ENCODE measurements at places on chromosomes 11 and 22.

GRCh38 chr11:12158909-12159308, 48.5 kb downstream of the MICAL2 start:
- DNase-seq: no peak

DNA sequence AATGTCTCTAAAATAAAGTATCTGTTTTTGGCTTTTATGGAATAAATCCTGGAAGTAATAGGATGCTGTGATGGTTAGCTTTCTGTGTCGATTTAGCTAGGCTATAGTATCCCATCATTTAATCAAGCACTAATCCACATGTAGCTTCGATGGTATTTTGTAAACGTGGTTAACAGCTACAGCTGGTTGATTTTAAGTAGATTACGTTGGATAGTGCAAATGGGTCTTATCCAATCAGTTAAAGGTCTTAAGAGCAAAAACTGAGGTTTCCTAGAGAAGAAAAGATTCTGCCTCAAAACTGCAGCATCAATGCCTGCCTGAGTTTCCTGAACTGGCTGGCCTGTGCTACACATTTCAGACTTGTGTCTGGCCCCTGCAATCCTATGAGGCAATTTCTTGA, 314.2 kb upstream of the SORL1-AS1 start:
- DNase-seq: no peak

DNA sequence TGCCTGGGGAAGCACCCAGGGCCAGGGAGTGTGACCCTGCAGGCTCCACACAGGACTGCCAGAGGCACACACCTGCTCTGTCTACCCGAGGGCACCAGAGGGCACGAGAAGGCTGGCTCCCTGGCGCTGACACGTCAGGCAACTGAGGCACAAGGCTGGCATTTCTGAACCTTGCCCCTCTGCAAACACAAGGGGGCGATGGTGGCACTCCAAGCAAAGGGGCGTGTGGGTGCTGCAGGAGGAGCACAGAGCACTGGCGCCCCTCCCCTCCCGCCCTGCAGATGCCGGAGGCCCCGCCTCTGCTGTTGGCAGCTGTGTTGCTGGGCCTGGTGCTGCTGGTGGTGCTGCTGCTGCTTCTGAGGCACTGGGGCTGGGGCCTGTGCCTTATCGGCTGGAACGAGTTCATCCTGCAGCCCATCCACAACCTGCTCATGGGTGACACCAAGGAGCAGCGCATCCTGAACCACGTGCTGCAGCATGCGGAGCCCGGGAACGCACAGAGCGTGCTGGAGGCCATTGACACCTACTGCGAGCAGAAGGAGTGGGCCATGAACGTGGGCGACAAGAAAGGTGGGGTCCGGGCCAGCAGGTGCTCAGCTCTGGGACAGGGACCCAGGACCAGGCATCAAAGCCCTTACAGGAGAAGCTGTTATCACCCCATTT, 20.8 kb upstream of the TXNRD2 start:
- peak; percentile 85 for DNase-seq

DNA sequence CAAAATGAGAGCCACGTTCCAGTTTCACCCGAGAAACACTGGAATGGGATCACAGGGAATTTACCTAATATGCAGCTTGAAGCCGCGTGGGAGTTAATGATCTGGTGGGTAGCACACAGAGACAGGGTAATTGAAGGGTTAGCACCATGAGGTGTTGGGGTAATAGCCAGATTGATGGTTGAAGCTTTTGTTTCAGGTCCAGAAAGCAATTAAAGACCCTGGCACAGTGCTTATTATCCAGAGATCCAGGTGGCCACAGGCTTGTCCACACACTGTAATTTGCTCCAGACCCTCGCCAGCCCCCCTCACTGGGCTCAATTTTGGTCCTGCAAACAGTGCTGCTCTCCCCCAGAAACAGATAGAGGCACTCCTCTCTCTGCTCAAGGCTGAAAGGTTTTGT, 282.5 kb upstream of the ISX start:
- DNase-seq: no peak

GRCh38 chr11:403761-404431, 9.9 kb downstream of the PKP3 start:
- DNase-seq: peak; percentile 48

GRCh38 chr22:46634011-46634699, 14.0 kb downstream of the GRAMD4 start:
- no peak for DNase-seq

DNA sequence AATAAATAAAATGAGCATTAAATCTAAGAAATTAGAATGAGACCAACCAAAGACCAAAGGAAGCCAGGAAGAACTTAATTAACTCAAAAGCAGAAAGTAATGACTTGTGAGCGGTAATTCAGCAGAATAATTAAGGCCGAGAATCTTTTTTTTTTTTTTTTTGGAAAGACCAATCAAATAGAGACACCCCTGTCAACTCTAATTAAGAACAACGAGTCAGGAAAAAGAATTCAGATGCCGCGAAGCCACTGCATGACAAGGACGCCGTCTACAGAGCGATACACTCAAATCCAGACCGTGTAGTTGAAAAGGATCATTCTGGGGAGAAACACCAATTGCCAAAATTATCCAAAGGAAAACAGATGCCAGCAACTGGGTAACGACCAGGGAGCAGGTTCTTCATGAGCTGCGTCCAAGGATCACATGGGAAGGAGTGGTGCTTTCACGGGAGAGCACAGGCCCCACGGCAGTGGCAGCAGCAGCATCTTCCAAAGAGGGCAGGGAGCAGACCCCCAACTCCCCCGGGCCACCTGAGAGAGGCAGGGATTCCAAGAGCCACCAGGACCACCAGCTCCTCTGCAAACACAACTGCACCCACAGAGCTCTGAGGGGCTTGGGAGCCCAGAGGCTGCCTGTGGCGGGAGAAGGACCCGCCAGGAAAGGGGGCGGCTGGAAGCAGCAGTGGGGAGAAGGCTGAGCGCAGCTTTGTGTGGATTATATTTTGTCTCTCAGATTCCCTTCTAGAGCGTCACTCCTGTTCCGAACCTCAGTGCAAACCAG, 469.8 kb downstream of the BRD1 start:
- peak; percentile 18 for DNase-seq

- no peak for DNase-seq
These were observed 17.2 kb upstream of the CD59 start for GRCh38 chr11:33753304-33753967.

DNA sequence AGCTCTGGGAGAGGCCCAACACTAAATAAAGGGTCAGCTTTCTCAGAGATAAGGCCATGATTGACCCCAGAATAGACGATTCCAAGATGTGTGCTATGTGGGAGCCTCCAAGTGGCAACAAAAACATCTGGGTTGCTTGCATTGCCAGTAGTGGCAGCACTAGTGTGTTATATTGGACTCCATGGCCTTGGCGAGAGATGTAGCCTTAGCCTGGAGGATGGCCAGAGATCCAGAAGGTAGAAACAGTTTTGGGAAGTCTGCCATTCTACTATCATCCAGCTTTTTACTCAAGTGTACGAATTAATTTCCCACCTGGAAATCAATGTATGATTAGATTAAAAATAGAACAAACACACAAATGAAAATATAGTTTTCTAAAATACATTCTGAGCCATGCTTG, 3.0 kb downstream of the OR8D4 start:
- DNase-seq: no peak

DNA sequence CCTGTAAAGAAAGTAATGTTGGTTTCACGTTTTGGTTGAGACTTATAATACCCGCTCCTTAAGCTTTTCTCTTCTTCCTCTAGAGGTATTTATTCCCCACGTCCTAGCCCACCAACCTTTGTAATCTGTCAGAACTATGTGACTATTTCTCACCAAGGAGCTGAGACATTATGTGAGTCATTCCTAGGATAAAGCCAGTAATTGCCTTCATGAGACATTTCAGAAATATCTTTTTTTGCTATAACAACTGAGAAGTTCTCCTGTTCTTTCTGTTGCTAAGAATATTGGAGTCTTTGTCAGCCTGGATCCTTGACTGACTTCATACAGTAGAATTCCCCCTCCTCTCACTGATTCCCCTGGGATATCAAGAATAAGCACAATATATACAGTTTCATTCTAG, 1497.0 kb upstream of the TENM4 start:
- no peak for DNase-seq

GRCh38 chr11:94662065-94662779, 95.1 kb downstream of the PIWIL4 start:
- DNase-seq: no peak
